Inflammatory macrophage treated with lipopolysaccharide for 4 hours (primary cell): ENCODE measurements at places on chromosomes 3 and 15.

GRCh38 chr3:177220136-177220974, 23.1 kb upstream of the TBL1XR1 start:
- DNase-seq: no peak

- no peak for DNase-seq
These were observed 45.2 kb downstream of the ZNF385D start for GRCh38 chr3:21705769-21706168.

DNA sequence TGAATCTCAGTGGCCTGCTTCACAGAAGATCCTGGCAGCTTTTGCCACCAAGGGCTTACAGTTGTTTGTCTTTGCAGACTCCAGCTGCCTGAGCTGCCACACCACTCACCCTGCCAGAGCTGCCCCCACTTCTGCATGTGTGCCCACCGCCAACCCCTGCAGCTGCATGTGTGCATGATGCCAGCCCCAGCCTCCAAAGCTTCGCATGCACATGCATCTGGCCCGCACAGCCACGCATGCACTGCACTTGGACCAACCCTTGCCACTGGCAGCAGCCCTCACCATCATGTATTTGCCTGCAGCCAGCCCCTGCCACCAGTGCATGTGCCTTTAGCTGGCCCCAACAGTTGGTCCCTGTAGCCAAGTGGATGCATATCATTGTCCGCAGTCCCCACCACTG, 31.3 kb downstream of the CCDC54 start:
- no peak for DNase-seq

- no peak for DNase-seq
These were observed 225.6 kb upstream of the UBE2E1 start for GRCh38 chr3:23580096-23580713.

DNA sequence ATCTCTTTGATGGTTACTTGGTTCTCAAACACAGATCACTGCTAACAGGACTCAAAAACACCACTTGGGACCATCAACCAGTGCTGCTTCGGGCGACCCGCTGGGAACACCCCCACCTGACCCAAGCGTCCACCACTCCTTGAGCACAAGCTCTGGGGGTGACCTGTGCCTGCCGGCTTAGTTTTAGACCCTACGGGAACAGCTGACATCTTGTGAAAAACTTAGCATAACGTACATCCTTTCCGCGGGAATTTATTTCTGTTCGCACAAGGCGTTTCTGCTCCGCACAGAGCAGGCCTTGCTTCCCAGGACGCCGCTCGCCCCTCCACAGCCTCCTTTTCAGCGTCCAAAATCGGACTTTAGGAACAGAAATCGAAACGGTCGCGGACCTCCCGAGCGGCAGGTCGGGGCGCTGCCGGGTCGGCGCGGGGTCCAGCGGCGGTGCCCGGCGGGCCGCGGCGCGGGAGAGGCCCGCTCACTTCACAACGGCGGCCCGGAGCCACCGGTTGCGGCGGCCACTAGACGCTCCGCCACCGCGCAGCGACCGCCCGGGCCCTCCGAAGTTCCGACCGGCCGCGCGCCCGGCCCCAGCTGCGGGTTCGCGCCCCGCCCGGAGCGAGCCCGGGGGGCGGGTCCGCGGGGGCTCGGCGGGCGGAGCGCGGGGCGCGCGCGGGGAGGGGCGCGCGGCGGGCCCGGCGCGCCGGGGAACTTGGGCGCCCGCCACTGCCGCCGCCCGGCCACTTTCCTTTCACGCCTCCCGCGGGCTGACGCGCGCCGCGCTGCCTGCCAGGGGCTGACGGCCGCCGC, 959 bp downstream of the SFMBT1 start:
- DNase-seq: peak; percentile 67

GRCh38 chr3:98986073-98986472, 84.6 kb upstream of the DCBLD2 start:
- no peak for DNase-seq

- peak; percentile 49 for DNase-seq
These were observed 96.1 kb downstream of the IGF2BP2 start for GRCh38 chr3:185728630-185729336.

- no peak for DNase-seq
These were observed 624.3 kb upstream of the LMCD1 start for GRCh38 chr3:7877312-7877711.

DNA sequence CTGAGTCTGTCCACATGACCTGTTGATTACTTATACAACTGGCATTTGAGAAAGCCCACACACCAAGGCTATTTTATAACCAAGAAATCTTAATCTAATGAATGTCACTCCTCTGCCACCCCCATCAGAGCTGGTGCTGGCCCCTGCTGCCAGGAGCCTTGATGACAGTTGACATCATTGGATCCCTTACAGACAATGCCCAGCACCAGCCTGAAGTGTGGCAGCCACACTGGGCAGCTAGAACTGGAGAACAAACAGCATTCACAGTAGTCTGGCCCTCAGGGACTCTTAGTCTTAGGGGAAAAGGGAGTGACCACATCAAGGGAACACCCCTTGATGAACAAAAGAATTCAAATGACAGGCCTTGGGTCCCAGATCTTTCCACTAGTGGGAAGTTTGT, 840.6 kb downstream of the EPHA3 start:
- DNase-seq: no peak

DNA sequence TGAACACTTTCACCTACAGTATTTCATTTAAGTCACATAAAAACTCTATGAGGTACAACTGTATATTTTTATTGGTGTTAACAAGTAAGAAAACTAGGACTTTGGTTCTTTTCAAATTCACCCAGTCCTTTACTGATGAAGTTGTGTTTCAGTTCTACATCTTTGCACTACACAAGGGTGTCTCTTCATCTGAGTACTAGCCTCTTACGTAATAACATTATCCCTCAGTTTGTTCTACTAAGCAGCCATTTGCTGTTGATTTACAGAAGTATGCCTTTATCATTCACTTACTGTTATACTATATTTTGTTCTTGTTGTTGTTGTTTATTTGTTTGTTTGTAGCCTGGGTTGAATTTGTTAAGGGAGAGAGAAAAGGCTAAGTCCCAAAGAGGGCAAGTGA, 311.9 kb downstream of the PLOD2 start:
- no peak for DNase-seq

DNA sequence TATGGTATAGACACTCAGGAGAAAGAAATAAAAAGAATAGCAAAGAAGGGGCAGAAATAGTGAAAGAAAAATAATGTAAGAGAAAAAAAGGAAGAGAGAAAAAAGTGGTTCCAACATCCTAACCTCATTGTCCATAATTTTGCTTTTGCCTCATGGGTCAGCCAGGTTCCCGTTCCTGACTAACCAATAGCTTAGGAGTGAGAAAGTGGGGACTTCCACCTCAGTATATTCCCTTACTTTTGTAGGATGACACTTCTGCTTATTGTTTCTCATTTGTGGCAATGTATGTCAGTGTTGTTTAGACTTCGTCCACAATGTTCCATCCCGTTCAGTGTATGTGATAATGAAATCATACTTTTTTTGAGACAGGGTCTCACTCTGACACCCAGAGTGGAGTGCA, 9.3 kb upstream of the SLC12A8 start:
- DNase-seq: peak; percentile 40

DNA sequence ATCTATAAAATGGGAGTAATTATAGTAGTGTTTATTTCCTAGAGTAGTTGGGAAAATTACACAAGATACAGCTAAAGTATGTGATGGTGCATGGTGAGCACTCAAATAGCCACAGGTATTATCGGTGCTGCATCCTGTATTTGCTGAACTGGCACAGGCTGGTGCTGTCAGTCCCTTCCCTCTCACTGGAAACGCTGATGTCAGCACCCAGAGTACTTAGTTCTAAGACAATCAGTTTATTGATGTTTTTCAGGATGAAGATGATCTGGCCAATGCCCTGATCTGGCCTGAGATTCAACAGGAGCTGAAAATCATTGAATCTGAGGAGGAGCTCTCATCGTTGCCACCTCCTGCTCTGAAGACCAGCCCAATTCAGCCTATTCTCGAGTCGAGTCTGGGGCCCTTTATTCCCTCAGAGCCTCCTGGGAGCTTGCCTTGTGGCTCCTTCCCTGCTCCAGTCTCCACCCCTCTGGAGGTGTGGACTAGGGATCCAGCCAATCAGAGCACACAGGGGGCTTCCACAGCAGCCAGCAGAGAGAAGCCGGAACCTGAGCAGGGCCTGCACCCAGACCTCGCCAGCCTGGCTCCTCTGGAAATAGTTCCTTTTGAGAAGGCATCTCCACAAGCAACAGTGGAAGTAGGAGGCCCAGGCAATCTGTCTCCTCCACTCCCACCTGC, 49.7 kb downstream of the TMEM39A start:
- DNase-seq: no peak

- no peak for DNase-seq
These were observed 67.2 kb downstream of the SCN5A start for GRCh38 chr3:38582316-38582715.

GRCh38 chr3:123310741-123311140, 109.0 kb downstream of the SEC22A start:
- DNase-seq: no peak

- DNase-seq: no peak
These were observed 666 bp upstream of the SEMA3F start for GRCh38 chr3:50154476-50154839.

- no peak for DNase-seq
These were observed 7.0 kb downstream of the CMTM6 start for GRCh38 chr3:32495609-32496008.

- DNase-seq: no peak
These were observed 144.1 kb downstream of the RORA start for GRCh38 chr15:61084944-61085367.

DNA sequence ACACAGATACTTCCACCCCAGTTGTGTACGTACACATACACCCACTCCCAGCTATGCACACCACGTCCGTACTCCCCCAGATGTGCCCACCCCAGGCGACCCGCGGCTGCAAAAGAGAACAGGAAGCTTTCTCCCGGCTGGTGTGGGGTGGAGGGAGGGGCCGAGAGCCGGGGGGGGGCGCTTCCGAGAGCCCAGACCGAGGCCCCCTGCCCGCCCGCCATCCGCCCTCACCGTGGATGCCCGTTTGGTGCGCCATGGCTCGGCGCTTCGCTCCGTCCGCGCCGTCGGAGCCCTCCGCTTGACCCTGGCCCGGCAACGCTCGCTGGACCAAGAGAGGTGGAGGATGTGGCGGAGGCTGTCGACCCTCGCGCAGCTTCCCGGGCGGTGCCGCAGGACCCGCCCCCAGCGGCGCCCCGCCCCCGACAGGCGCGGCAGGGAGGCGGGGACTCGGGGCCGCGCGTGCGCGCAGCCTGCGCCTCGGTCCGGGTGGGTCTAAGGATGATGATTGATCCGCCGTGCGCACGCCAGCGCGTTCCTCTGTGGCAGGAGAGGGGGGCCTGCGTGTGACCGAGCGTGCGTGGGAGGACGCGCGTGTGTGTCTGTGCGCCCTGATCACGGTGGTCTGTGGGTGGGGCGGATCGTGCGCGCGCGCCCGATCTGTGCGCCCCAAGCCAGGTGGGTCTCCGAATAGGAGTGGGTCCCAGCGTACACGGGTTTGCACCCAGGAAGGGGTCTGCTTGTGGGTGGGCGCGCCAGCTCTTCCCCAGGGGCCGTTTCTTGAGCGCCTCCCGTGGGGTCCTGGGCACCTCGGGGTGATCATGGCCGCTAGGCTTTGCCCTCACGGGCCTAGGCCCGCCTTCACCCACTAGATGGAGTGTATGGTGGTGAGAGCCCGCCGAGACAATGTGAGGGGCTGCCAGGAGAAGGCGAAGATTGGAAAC, at the start of gene TWF2:
TSS of gene TWF2 (minus strand) at position 398 of the 941 bp plus-strand sequence. CDS start at position 256, 142 bp downstream.
- DNase-seq: peak; percentile 80

GRCh38 chr3:149519912-149520311, 45.4 kb downstream of the TM4SF4 start:
- DNase-seq: no peak

DNA sequence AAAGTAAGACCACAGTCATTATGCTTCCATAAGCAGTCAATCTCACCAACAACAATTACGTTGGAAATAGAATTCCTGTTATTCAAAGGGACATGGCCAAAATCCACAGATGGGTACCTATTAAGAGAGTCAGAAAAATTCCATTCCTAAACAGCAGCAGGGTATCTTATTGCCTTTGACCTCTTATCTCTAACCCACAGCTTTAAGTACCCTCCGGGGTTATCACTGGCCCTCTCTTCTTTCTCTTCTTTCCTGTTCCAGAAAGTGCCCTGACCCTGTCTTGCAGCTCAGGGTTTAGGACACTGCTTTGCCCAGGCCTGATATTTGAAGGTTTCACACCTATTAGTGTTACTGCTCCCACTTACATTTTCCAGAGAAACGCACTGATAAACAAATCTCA, 428.7 kb downstream of the TBC1D5 start:
- DNase-seq: no peak

GRCh38 chr3:190326361-190326760, 4.1 kb upstream of the CLDN1 start:
- no peak for DNase-seq

GRCh38 chr3:147582642-147583041, 173.5 kb downstream of the ZIC1 start:
- DNase-seq: no peak

GRCh38 chr3:129773691-129774663, 119.5 kb downstream of the TMCC1 start:
- no peak for DNase-seq

- no peak for DNase-seq
These were observed 65.2 kb downstream of the MYLK start for GRCh38 chr3:123818921-123819429.

- DNase-seq: no peak
These were observed 49.1 kb downstream of the IL1RAP start for GRCh38 chr3:190562866-190563510.

- DNase-seq: no peak
These were observed 108.3 kb downstream of the SEMA5B start for GRCh38 chr3:122919291-122919610.

DNA sequence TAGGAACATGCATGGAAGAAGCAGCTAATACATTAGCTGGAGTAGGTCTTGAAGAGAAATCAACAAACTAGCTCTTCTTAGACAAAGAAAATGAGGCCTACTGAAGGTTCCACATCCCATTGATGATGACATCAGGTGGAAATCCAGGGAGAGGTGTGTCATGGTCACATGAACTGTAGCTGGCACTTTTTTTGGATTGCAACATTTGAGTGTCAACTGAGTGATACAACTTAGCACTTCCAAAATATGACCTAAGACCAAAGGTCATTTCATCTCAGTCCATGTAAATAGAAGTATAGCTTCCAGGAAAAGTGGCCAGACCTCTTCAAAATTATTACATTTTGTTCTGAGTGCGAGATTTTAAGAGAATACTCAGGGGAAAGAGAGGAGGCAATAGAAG, 117.2 kb upstream of the MEIS2 start:
- DNase-seq: no peak

DNA sequence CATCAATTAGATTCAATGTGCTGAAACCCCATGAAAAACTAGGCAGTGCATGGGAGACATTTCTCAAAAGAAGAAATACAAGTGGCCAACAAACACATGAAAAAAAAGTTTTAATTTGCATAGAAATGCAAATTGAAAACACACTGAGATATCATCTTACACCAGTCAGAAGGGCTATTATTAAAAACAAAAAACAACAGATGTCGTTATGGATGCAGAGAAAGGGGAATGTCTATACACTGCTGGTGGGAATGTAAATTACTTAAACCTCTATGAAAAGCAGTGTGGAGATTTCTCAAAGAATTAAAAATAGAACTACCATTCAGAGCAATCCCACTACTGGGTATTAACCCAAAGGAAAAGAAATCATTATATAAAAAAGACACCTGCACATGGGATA, 98.7 kb downstream of the CCNL1 start:
- no peak for DNase-seq
